Activated naive CD8-positive, alpha-beta T cell treated with anti-CD3 and anti-CD28 coated beads, Interleukin-2, amount 50 U/mL, for 24 hours (primary cell): ENCODE measurements at places on chromosomes 12 and 14.

DNA sequence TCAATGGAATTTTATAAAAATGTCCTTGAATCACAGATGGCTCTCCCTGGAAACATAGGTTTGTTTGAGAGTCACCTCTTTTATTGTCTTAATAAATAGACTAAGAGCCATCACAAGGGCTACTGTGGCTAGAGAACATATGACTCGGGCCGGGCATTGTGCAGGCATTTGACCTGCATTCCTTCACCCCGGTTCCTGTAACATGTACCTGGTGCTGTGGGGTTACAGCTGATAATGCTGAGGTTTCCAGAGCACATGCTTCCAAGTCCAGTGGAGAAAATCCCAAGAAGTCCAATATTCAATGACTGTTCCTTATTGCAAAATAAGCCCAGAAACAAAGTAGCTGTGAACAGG lies 1.0 kb upstream of the ACACB start:
- no peak for DNase-seq

DNA sequence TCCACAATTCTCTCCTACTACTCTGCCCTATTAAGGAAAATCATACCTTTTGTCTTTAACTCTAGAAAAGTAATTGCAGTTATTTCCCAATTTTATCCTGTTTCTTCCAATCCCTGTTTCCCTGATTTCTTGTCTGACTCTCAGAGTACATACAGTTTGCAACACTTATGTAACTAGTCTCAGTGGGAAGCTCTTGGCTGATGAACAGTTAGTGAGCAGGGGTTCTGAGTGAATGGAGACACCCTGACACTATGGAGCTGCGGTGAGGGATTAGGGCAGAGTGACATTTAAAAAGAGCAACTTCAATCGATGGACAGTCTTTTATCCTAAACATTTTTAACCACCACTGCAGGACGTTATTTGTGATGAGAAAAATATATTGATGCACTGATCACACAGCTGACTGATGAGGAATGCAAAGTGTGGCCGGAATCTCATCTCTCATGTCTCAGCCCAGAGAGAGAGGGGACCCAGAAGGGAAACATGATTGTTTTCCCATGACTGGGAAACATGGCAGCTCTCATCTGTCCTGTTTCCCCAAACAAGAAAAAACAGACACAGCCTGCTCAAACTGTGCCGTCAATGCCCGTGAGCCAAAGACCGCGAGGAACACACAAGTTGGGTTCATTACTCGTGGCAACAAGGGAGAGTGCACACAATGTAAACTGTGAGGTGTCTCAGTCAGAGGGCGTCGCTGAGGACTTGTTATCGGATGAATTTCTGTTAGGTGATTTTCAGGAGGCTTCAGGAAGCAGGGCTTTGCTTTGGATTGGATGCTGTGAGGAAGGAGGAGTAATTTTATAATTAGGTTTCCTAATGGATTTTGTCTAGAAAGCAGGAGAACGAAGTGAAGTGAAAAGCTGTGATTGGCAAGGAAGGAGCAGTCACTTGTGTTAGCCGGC lies 5.2 kb upstream of the SLC6A13 start:
- DNase-seq, result no peak

DNA sequence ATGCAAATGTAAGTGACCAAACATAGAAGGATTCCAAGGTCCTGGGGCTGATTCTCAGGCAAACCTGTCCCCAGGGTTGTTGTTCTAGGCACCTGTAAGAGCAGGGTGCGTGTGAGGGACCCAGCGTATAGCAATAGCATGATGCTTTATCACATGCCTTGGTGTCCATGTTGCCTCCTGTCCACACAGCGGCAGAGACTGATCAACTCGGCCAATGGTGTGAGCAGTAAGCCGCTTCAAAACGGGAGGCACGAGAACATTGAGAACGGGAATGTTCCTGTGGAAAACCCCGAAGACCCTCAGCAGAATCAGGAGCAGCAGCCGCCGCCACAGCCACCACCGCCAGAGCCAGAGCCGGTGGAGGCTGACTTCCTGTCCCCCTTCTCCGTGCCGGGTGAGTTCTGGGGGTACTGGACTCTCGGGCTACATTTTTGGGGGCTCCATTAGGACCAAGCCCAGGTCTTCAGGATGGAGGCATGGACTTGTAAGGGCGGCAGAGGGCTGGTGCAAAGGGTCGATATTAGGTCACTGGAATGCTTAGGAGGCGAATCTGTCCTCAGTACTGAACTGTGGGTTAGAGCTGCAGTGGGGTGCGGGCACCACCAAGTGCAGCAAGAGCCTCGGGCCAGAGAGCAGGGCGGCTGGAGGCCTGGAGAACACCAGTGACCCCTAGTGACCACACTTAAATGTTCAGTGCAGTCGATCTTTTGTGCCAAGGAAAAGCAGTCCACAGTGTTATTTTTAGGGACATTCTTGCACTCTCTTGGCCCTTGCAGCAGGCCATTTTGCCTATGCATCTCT lies 57.2 kb upstream of the RIN3 start:
- no peak for DNase-seq

DNA sequence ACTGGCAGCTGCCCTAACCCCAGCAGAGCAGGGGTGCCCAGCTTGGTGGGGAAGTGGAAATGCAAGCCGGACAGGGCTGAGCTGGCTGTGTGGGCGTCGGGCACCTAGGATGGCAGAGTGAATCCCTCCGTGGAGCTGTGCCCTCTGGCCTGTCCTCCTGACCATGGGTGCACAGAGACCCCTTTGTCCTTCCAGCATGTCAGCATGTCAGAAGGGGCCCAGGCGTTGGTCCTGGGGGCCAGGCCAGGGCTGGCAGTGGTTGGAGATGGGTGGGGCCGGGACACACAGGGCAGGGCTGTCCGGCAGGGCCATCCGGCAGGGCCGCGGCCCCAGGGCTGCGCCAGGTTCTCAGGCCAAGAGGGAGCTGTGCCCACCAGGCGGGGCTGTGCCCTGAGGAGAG lies 8.8 kb upstream of the TEX22 start:
- no peak for DNase-seq

DNA sequence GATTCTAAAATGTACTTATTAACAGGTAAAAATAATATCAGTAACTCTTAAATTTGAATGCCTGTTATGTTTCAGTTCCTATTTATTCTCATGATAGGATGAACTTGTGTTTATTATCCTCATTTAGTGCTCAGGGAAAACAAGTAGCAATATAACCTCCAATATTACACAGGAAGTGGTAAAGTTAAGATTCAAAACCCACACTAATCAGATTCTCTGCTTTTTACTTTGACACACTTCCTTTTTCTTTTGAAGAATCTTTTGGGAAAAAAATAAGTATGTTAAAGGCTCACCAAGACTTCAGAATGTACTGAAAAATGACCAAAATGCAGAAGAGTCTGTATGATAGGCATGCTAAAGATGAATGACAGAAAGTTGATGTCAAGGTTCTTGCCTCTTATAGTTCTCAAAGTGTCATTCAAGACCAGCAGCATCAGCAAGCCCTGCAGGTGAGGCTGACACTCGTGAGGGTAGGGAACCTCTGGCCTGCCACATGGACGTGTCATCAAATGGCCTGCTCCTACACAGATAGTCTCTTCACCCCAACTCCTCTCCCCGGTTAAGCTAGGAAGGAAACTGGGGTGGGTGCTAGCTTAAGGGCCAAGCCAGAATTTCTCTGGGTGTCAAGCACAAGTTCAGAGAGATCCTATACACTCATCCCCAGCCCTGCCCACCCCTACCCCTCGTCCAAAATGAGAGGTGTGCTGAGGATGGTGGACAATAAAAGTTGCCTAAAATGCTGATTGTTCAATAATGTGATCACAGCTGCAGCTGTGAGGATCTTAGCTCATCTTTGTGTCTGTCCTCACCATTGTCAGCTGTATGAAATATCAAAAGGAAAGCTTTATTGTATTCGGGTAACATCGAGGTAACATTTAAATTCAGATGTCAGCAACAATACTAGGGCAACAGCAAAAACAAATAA lies 6.3 kb downstream of the TBPL2 start:
- peak; percentile 10 for DNase-seq

- no peak for DNase-seq
These were observed 739.2 kb downstream of the VRK1 start for GRCh38 chr14:97536421-97536820.

DNA sequence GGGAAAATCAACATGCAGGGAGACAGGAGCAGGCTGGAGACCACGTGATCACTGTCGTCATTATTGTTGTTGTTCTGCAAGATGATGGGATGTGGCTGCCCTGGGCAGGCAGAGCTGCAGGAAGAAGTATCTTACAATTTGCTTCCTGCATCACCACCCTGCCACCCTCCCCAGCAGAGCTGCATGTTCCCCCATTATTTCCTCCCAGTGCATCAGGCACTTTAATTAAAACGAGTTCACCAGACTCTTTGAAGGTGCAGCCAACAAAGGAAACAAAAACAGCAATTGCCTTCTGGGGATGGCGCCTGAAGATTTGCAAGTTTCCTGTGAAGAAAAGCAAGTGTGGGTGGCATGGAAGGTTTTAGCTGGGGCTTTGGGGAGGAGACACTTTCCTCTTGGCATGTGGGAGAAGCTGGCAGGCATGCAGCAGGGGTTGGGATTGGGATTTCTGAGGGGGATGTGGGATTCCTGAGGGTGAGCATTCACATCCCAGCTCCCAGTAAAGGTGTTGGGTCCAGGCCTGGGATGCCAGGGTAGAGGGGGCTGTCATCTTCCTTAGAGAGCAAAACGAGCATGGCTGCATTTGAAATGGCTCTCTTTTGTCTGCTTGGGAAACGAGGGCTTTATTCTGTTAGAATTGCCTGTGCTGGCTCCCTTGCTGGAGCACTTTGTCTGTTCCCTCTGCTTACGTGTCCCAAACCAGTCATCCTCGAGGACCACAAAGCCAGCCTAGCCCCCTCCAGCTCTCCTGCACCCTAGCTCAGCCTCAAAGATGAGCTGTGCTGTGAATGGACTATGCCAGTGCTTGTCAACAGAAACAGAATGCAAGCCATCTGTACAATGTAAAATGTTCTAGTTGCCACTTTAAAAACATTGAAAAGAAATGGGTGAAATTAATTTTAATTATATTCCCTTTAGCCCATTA lies 11.5 kb upstream of the C14orf132 start:
- DNase-seq, result no peak

- DNase-seq, result no peak
These were observed 28.4 kb downstream of the PTPN11 start for GRCh38 chr12:112447106-112447505.

- no peak for DNase-seq
These were observed 136.9 kb downstream of the SLC38A1 start for GRCh38 chr12:46131732-46132469.

GRCh38 chr14:72416081-72416849 lies 477.6 kb downstream of the DPF3 start:
- no peak for DNase-seq

DNA sequence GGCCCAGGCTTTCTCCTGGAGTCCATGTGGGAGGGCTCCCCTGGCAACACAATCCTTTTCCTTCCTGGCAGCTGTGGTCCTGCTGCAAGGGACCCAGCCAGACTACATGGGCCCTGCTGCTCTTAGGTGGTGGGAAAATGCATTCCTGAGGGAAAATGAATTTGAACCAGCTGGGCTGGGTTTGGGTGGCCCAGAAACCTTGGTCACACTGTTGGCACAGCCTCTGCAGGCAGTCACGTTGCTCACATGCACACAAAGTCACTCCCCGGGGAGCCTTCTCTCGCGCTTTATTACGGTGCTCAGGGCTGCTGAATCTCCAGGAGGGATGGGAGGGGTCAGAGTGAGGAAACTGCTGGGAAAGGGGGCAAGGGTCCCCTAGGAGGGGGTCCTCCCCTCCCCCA lies 17.2 kb downstream of the PLEKHG3 start:
- no peak for DNase-seq

GRCh38 chr12:130879781-130880389 lies 8.0 kb downstream of the RAN start:
- DNase-seq, result no peak

GRCh38 chr12:49635036-49635435 lies 11.7 kb downstream of the PRPF40B start:
- DNase-seq, result no peak

- peak; percentile 75 for DNase-seq
These were observed 38.9 kb downstream of the PPP1R13B start for GRCh38 chr14:103808403-103809001.

DNA sequence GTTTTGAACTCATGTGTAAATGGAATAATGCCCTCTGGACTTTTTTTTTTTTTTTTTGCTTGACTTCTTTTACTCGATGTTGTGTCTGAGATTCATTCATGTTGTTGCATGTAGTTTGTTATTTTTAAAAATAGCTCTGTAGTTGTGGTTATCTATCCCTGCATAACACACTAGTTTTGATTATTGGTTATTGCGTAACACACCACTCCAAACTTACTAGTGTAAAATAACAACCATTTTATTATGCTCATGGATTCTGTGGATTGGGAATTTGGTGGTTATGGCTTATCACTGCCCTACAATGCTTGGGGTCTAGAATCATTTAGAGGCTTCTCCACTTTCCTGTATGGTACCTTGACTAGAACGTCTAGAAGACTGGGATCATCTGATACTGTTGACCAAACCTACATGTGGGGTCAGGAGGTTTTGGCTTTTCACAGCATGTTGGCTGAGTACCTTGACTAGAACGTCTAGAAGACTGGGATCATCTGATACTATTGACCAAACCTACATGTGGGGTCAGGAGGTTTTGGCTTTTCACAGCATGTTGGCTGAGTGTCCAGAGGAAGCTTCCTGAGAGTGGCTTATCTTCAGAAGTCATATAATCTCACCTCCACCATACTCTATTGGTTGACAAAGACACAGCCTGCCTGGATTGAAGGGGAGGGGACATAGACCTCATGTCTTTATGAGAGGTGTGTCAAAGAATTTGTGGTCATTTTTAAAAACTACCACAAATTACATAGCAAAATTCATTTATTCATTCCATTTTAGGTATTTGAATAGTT lies 11.6 kb downstream of the VRK1 start:
- DNase-seq, result no peak

DNA sequence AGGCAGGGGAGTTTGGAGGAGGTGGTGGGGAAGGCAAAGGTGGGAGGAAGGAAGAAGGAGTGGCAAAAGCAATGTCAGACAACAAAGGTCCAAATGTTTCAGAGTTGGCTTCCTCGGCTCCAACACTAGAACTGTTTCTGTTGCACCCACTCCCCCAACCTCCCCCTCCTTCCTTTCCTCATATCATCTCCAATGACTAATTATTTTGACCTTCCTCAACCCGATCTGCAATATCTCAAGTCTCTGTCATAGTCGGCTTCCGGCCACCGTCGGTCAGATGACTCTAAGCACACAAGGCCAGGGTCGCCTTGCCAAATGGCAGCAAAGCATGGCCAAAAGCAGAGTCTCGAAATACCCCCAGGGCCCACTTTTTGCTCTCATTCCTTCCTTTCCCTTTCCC lies 637.0 kb upstream of the TBX3 start:
- no peak for DNase-seq
